Hippocampal formation (tissue), 2 donors: ENCODE measurements at places on chromosomes 11 and 22.

DNA sequence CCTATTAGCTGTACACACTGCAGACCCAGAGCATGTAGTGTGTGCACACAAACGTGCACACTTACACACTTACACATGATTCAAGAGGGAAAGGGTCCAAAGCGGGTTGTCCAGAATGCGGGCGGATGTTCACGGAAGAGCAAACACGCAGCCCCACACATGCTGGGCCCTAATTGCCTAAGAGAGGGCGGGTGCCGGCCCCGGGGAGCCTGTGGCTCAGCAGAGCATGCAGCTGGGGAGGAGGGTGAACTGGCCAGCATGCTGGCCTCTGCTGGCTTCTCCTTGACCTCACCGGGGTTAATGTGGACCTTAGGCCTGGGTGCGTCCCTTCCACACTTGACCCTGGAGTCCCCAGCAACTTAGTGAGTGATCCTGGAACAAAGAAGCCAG is 816.3 kb downstream of the BRD1 start:
- DNase-seq: no peak

DNA sequence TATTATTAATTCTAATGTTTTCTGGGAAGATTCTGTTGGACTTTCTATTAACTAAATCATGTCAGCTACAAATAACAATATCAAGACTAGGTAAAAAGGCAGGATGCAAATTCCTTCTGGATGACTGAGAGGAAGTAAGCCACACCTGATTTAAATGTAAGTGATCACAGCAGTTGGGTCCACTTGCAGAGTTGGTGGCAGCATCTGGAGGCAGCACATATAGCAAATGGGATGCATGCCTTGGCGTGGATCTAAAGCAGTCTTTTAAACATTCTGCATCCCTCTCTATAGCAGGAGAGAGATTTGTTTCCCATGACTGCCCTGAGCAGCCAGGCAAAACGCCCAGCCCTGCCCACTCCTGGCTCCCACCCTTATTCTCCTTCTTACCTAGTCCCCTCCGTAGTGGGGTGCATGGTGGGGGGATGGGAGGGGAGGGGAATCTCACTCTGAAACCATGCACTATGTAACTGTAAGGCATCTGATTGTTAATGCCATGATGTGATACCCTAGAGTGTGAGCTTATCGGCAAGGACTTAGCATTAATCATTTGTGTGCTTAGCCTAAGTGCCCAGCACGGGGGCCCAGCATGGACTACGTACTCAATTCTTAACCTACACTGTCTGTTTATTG is 130.3 kb downstream of the EFCAB6 start:
- no peak for DNase-seq

GRCh38 chr11:65047581-65048422 is 6.8 kb downstream of the SAC3D1 start:
- DNase-seq: no peak

GRCh38 chr22:32355760-32356159 is 1.9 kb upstream of the RFPL3 start:
- no peak for DNase-seq

- DNase-seq: peak; percentile 21
These were observed at the start of gene MS4A7 for GRCh38 chr11:60378354-60378753. MS4A7 (plus strand) TSS chr11:60378532; CDS start chr11:60383142, 4,610 bp downstream.

- DNase-seq: no peak
These were observed 1166.6 kb downstream of the TBC1D22A start for GRCh38 chr22:47929073-47929472.

DNA sequence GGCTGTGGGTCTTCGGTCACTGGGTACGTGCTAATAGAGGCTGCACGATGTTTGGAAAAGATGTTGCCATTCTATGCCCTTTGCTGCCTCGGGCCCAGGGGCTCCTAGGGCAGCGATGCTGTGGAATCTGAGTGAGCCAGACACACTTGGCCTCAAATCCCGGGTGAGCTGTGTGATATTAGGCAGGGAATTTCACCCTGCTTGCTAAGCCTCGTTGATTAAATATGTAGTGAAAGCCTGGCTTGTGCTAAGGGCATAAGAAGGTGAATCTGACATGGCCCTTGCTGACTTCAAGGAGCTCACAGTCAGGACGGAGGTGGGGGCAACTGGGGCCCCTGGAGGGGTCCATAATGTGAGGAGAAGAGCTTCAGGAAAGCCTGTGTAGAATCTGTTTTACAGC is 5.4 kb upstream of the HMOX1 start:
- DNase-seq: no peak

DNA sequence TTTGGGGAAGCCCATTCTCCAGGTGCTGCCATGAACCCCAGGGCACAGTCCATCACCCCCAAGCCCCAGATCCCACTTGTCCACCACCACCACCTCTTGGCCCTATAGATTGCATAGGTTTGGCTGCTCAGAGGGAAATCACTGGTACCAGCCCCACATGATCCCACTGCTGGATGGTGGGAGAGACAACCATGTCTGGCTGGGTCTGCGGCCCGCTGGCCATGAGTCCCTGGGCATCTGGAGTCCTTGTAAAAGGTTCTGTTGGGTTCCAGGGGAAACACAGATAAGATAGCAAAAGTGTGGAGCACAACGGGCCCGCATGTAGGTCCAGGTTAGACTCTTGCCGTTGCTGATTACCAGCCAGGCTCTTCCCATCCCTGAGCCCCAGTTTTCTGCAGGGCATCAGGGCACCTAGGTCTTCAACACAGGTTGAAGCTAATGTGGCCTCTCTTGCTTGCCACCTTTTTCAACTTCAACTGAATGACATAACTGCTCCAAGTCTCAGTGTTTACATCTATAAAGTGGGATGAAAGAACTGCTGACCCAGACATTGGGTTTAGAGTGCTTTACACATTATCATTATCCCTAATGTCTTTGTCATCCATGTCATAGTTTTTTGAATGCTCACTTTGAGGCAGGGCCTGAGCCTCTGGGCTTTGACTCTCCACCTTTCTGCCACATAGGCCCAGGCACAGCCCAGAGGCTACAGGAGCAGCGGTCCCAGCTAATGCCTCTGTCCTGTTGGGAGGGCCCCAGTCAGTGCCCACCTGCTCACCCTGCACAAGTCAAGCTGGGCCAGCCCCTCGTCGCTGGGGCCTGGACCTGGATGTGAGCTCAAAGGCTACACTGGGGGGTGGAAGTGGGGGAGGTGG is 1.0 kb upstream of the TANGO2 start:
- DNase-seq: no peak

- DNase-seq: no peak
These were observed 50.3 kb upstream of the EHF start for GRCh38 chr11:34570584-34570983.

GRCh38 chr22:19750507-19751490 is 9.8 kb upstream of the TBX1 start:
- no peak for DNase-seq

- no peak for DNase-seq
These were observed 72.6 kb upstream of the RAB1B start for GRCh38 chr11:66195867-66196266.

DNA sequence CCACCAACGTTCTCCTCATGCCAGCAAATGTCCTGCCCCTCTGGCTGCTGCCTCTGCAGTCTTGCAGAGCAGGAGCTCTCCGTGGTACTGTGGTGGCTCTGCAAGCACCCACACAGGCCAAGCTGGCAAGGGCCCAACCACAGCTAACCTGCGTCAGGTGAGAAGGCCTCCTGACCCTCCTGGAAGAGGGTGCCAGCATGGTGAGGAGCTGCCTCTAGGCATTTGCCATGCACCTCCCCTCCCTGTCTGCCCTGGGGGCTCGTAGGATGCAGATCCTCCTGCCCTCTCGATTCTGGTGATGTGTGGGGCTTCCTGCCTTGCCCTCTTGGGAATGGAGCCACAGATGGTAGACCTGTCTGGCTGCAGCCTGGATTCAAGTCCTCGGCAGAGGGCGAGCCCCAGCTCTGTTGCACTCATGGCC is 1408.8 kb downstream of the TBC1D22A start:
- DNase-seq: no peak

- no peak for DNase-seq
These were observed 31.7 kb downstream of the DCDC1 start for GRCh38 chr11:31337806-31338205.

- no peak for DNase-seq
These were observed 72.6 kb upstream of the CADM1 start for GRCh38 chr11:115576606-115577380.

GRCh38 chr11:12240677-12241076 is 130.3 kb downstream of the MICAL2 start:
- DNase-seq: no peak

- no peak for DNase-seq
These were observed 24.7 kb downstream of the CAPN1 start for GRCh38 chr11:65206441-65206841.
